ENCODE measurements at places on chromosomes 1 and 21.

DNA sequence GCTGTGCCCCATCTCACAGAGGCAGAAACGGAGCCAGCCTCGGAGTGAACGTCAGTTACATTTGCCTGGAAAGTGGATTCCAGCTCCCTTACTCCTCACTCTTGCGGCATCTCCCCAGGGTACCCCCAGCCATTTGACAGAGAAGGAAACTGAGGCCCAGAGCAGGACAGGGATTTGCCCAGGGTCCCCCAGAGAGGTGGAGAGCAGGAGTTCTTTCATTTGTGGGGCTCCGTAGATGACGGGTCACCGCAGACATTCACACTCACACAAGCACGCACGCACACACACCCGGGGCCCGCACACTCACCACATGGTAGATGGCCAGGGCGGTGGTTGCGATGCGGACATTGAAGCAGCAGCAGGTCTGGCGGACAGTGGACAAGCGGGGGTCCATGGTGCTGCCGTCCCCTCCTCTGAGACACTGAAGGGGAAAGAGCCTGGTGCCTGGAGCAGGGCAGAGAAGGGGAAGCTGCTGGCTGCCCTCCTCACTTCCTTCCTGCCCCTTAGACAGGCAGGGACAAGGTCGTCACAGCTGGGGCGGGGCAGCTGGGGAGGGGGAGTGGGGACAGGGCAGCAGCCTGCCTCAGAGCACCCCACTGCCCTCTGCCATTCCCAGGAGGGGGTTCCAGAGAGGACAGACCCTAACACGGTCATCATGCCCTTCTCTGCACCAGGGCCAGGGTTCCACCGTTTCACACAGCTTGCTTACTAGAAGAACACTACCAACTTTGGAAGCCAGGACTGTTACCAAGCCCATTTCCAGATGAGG lies at the start of gene LAPTM5:
Gene LAPTM5, minus strand, starts transcription at position 423 of the 769 bp plus-strand sequence. Its CDS starts 29 bp downstream, at position 394.
- DNase-seq, result no peak

GRCh38 chr1:248759644-248760043 lies 4.1 kb upstream of the LYPD8 start:
- no peak for DNase-seq

- DNase-seq, result no peak
These were observed 73.5 kb downstream of the KAZN start for GRCh38 chr1:14672005-14672404.

GRCh38 chr1:156705321-156705917 lies at the start of gene CRABP2:
TSS of gene CRABP2 (minus strand) at chr1:156705583. CDS start at chr1:156705446, 137 bp downstream.
- peak; percentile 44 for DNase-seq

GRCh38 chr1:38563942-38564735 lies 295.4 kb downstream of the RRAGC start:
- no peak for DNase-seq

DNA sequence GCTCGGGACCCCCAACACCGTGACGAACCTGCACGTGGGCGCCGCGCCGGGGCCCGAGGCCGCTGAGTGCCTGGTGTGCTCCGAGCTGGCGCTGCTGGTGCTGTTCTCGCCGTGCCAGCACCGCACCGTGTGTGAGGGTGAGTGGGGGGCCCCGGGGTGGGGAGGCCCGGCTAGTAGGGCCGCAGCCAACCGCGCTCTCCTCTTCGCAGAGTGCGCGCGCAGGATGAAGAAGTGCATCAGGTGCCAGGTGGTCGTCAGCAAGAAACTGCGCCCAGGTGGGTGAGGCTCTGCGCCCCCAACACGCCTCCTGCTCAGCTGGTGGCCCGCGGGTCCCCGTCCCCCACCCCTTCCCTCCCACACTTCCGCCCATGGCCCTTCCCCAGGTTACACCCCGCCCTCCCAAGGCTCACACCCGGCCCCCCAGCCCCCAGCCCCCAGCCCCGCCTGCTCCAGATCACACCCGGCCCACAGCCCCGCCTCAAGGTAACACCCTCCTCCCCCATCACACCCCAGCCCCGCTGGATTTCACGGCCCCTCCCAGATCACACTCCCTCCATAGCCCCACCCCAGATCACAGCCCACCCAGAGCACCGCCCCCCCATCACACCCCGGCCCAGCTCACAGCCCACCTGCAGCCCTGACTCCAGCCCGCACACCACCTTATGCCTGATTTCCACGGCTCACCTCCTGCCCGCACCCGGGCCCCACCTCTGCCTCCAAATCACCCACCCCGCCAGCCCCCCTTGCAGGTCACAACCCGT lies 2.4 kb upstream of the MMP23B start:
- no peak for DNase-seq

- DNase-seq, result peak; percentile 97
These were observed at the start of gene MTF1 for GRCh38 chr1:37859507-37860345. TSS of gene MTF1 (minus strand) at chr1:37859592. CDS start at chr1:37857658, 1,934 bp downstream.

GRCh38 chr1:205669341-205670149 lies 10.8 kb downstream of the SLC45A3 start:
- DNase-seq, result no peak

DNA sequence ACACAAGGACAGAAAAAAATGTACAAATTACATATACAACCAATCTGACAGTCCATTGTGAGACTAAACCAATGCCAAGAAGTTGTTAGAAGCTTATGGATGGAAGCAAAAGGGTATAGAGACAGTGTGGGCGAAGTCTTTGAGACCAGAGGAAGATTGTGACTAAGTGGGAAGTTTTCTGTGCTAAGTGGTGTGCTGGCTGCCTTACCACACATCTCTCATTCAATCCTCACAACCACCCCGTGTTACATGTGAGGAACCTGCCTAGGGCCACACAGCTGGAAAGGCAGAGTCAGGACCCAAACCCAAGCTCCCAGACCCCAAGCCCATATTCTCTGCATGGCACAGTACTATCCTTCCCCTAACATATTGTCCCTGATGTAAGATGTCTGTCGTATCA lies 53.5 kb upstream of the DUSP10 start:
- no peak for DNase-seq

All from fibroblast of villous mesenchyme (primary cell).